ENCODE measurements at places on chromosomes 3 and 15.

GRCh38 chr3:99365396-99365795 is 273.0 kb upstream of the COL8A1 start:
- no peak for DNase-seq
- H3K27me3 ChIP-seq, result no peaks in the 10 kb centered on the region
- H3K4me3 ChIP-seq, result no peak overlapping the region

- no peaks in the 10 kb centered on the region for H3K36me3 ChIP-seq
- no peak for DNase-seq
- H3K4me1 ChIP-seq, result no peaks in the 10 kb centered on the region
- no peak overlapping the region for H3K4me3 ChIP-seq
- H3K27me3 ChIP-seq, result no peaks in the 10 kb centered on the region
Measured at GRCh38 chr3:160648701-160649100, 28.3 kb upstream of the ARL14 start.

DNA sequence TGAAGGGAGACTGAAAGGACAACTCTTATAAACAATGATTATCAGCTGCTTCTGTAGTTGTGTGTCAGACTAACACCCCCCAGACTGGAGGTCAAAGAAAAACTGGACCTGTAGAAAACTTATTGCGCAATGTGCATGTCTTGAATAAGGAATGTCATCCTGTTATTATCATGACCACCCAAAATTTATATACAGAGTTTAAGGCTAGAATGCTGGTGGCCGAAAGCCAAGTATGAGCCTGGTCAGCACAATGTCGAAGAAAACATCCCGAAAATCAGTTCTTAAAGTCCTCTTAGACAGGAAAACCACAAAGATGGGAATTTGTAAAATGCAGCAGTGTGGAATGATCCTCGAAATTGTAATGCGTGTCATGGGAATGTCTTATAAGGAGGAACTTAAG is 29.3 kb downstream of the RFTN1 start:
- no peak for DNase-seq
- H3K4me3 ChIP-seq, result no peak overlapping the region
- no peaks in the 10 kb centered on the region for H3K4me1 ChIP-seq
- H3K36me3 ChIP-seq, result no peaks in the 10 kb centered on the region

- no peak for DNase-seq
- no peak overlapping the region for H3K4me3 ChIP-seq
- no peak overlapping the region for H3K27ac ChIP-seq
- H3K4me1 ChIP-seq, result no peaks in the 10 kb centered on the region
- peaks cover 35% of the 10 kb centered on the region for H3K36me3 ChIP-seq
Measured at GRCh38 chr3:122389892-122390291, 5.9 kb downstream of the FAM162A start.

GRCh38 chr3:68288085-68288484 is 633.7 kb upstream of the SUCLG2 start:
- H3K36me3 ChIP-seq, result no peaks in the 10 kb centered on the region
- no peaks in the 10 kb centered on the region for H3K27me3 ChIP-seq
- no peak overlapping the region for H3K27ac ChIP-seq

All from esophagus squamous epithelium (tissue), 5 donors.